ENCODE measurements at places on chromosomes 3 and 15. TPM values are rescaled to one million over a fixed set of nuclear protein-coding genes. Genes with fewer than 3 reads are reported as not detected.

- no peak for DNase-seq
Measured at GRCh38 chr15:32796856-32797255, 79.1 kb downstream of the GREM1 start.

Gene DNAH12
- 0.08 TPM for total RNA-seq

DNA sequence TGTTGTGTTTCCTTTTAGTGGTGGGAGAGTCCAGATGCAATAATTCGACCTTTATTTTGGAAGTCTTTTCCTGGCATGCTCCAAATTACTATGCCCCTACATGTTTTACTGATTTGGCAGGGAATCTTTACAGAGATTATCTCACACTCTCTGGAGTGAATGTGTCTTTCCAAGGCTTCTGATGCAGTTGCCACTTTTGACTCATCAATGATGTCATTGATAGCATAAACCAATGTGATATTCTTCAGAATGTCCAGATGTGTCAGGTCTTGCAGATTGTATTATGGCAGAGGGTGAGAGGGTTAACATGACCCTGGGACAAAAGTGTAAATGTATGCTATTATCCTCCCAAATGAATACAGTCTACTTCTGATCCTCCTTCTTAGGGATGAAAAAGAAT lies 9.7 kb downstream of the RTP4 start:
- no peak for DNase-seq

Gene CCNB2
- 0.42 TPM for total RNA-seq

Gene EHD4
- 10.0 TPM for total RNA-seq

DNA sequence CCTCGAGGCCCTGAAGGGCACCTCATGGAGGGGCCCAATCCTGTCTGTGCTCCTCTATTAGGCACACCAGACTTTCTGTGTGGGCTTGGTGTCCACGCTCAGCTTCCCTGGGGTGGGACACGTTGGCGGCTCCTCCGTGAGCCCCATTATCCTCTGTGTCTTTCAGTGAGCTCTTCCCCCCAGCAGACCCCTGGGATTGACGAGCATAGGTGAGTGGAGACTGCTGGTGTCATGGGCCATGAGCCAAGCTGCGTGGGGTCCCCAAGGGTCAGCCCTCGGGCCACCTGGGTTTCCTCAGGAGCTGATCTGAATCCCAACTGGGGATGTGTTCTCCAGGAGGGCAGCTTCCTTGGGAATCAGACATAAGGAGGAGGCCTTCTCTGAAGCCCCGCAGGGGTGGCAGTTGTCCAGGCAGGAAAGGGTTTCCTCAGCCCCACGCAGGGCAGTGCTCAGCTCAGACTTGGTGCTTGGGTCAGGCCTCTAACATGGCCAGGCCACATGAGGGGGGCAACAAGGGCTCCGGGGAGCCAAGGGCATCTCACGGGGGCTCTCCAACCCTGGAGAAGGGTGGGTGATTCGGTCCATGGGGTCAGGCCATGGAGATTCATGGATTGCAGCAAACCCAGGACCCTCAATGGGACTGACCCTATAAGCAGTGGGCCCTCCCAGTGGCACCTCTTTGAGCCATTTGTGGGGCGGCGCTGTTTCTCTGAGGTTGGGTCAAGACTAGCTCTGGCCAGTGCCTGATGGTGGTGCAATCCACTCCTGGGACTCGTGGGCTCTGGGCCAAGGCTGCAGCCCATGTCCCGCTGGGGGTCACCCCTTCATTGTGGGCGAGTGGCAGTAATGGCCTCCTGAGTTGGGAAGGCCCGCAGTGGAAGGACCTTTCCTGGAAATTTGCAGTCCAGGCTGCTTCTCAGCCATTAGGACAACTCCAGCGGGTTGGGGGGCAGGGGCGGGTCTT lies 222.5 kb downstream of the SNRPN start:
- DNase-seq = no peak

Gene AGBL1
- total RNA-seq = not detected

DNA sequence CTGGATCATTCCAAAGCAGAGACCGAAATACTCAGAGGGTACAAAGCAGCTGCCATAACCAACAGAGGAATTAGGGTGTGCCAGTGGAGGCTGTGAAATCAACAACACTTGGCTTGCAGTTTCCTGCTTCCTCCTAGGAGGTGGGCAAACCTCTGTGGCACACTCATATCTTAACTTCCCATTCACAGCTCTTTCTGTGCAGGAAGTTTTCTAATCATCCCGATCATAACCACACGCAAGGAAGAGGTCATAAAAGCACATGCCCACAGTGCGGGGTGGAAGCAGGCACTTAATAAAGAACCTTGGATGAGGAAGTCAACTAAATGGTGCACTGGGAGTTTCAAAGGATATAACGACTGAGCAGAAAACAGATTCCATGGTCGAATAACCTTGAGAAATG lies 5.1 kb downstream of the SCAMP2 start:
- DNase-seq = no peak

GRCh38 chr15:26864664-26865191 lies 2.1 kb upstream of the GABRA5 start:
- DNase-seq = no peak

GRCh38 chr3:185353823-185354614 lies 8.9 kb upstream of the MAP3K13 start:
- DNase-seq = peak; percentile 72

DNA sequence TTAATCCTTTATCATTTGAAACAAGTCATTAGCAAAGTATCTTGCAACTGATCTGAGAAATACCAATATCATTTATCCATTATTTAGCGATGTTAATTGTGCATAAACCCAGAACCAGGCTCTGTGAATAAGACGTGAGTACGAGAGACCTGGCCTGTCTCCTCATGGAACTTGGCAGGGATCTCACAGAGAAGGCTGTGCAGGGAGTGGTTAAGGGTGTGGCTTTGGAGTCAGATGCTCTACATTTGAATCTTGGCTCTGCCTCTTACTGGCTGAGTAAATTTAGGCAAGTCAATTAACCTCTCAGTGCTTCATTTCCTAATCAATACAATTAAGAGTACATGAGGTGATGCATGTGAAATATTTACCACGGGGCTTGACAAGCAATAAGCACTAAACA lies 39.9 kb upstream of the TBL1XR1 start:
- no peak for DNase-seq

GRCh38 chr3:138625707-138626365 lies 17.3 kb downstream of the FAIM start:
- no peak for DNase-seq

- DNase-seq = no peak
Measured at GRCh38 chr3:55724407-55724784, 237.3 kb upstream of the WNT5A start.

- DNase-seq = no peak
Measured at GRCh38 chr3:129507181-129507831, 21.1 kb upstream of the RHO start.

Gene SAMMSON
- total RNA-seq = not detected

Gene CATSPER2
- total RNA-seq = 0.33 TPM

DNA sequence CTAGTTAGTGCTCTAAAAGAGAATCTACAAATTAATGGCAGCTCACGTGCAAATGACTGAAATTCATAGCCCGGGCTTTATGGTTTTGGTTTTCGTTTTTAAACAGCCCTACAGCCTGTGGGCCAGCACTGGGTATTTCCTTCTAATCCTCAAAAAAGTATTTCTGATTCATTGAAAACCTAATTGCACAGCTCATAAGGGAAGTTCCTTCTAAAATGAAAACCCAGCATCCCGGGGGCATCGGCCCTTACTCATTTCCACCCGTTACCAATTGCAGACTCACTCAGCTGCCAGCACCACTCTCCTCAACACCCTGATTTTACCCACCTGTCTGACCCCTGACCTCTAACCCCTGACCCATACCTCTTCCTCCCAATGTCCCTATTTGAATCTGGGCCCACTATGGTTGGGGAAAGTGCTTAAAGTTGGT lies 59.5 kb upstream of the ZNF148 start:
- no peak for DNase-seq

DNA sequence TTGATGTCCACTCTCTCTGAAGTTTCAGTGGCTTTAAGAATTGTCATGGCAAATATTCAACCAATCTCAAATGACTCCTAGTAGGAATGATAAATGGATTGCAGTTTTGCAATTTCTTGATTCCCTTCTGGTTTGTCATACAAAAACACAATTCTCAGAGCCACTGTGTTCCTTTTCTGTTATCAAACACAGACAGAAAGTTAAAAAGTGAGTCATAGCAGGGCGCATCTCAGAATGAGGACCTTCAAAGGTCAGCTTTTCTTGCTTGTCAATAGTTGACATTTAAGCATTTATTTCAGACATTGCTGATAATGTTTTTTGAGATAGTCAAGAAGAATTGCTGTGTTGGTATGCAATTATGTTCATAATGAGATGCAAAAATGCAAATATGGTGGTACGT lies 405.9 kb downstream of the NR2F2 start:
- DNase-seq = no peak

DNA sequence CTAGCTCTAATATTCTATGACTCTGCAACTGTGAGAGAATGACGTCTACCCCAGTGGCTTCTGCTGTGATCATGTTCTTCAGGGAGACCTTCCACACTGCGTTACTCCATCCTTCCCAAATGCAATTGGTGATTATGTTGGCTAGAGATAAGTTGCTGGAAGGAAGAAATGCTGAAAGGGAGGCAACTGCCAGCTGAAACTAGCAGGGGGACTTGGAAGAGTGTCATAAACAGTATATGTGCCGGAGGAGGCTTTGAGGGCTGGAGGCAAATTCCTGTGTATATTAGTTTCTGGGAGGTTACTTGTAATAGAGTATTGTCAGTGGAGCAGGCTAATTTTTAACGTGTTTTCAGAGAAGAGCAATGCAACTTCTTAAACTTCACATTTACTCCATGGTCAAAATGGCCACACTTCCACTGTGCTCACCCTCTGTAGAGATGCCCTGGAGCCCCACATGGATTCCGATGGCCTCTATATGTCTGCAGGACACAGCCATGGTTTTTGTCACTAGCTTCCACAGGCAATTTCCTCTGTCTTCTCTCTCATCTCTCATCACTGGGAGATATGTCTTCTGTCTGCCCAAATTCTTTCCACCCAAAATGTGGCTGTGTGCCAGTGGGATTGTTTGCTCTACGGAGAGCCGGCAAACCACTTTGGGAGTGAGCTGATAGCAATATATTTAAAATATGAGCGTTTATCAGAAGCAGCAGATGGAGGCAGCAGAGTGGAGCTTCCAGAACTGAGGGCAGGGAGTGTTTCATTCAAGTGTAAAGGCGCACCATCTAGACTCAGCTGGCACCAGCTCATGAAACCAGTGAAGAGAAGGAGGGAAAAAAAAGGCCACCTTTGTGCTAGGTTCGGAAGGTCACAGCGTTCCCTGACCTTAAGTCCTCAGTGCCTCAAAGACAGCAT lies 13.3 kb upstream of the CD47 start:
- DNase-seq = peak; percentile 87

- no peak for DNase-seq
Measured at GRCh38 chr3:29412110-29412509, 131.2 kb downstream of the RBMS3 start.

- no peak for DNase-seq
Measured at GRCh38 chr3:14490255-14490654, 49.9 kb downstream of the GRIP2 start.

- DNase-seq = no peak
Measured at GRCh38 chr15:87736401-87736800, 520.1 kb downstream of the NTRK3 start.

Gene MB21D2
- total RNA-seq = 1.9 TPM

DNA sequence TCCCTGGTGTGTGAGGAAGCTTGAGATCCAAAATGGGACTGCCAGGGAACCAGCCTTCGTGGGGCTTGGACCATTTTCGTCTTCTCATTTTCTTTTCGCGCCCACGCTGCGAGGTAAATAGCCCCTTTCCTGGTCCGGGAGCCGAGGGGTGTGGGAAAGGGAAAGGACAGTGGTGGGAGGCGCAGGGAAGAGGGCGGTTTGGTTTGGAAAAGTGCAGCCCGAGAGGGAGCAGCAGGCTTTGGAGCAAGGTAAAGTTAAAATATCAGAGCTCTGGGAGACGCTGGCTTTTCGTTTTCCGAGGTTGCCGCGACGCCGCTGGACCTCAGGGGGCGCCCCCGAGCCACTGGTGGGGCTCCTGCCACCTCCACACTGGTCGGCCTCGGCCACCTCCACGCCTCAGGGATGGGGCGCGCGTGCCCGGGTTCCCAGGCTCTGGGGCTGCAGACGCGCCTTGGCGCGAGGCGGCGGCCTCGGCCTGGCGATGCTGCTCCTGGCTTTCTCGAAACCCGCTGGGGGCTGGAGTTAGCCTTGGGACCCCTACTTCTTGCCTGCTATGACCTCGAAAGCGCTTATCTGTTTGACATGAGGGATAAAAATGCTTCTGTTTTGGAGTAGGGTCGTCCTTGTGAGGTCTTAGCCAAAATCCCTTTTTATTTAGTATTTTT lies 3.2 kb downstream of the PTPRG start:
- peak; percentile 63 for DNase-seq

DNA sequence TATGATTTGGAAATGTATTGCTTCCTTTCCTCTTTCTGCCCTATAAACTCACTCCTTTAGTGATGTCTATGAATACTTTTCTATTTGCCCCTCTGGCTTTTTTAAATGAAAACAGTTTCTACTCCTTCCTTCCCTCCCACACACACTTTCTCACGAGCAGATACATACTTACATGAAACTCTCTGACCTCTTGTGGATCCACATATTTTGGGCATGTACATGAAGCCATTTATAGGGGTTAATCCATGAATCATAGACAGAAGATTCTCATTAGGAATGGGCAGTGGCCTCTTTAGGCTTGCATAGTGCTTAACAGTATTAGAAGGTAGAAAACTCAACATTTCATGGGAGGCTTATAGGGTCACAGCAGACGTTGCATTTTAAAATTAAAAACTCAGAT lies 24.8 kb downstream of the ANAPC13 start:
- DNase-seq = no peak

DNA sequence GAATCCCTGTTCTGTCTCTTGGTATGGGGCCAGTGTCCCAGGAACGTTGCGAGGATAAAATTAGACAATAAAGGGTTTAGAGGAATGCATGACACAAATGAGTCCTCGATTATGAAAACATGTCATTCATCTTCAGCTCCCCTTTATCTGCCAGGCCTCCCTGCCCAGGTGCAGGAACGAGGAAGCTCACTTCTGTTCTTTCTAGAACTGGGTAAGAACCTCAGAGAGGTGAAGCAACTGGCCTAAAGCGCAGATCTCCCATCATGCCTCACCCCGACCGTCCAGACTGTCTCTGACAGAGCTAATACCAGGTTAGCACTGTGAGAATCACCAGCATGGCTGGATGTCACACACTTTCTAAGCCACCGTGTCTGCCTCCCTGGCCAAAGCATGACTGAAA lies 1.5 kb upstream of the ITIH1 start:
- DNase-seq = peak; percentile 32

GRCh38 chr3:59321881-59322540 lies 272.2 kb upstream of the CFAP20DC start:
- DNase-seq = no peak

Gene DCUN1D1
- 56.0 TPM for total RNA-seq

Gene TRIM71
- under 0.01 TPM for total RNA-seq

DNA sequence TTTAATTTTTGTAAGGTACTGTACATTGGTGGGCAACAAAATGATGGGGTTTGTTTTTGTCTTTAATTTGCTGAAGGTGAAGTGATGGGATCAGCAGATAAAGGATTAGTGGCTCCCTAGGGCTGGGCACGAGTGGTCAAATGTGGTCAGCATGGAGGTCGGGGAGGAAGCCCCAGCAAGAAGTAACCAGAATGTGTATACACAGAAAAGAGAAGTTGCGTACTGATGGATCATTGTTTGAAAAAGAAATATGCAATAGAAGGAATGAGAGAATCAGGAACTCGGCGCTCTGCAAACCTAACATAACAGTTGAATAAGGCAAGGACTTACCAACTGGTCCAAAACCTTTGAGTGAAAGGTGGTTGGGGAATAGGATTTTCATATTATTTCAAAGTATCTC lies 1.5 kb downstream of the TMOD2 start:
- DNase-seq = no peak
